Kidney epithelial cell (primary cell): ENCODE measurements at places on chromosomes 2 and 18. TPM values are rescaled to one million over a fixed set of nuclear protein-coding genes. Genes with fewer than 3 reads are reported as not detected.

GRCh38 chr2:44364604-44365003 lies 2.9 kb downstream of the CAMKMT start:
- no peak for DNase-seq

DNA sequence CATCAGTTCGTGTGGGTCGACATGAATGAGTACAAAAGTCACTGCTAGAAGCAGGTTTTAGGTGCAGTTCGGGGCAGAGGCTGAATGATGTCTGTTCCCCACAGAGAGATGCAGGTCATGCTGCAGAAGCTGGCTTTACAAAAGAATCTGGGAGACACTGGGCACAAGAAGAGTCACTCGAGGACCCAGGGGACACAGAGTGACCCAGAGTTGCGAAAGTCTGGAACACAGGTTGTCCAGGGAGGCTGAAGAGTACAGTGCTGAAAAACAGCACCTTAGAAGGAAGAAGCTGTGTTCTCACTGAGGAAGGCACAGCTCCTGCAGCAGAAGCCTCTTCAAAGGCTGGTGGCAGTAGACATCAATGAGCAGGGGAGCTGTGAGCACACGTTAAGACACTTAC lies 14.8 kb downstream of the CACNB4 start:
- no peak for DNase-seq

DNA sequence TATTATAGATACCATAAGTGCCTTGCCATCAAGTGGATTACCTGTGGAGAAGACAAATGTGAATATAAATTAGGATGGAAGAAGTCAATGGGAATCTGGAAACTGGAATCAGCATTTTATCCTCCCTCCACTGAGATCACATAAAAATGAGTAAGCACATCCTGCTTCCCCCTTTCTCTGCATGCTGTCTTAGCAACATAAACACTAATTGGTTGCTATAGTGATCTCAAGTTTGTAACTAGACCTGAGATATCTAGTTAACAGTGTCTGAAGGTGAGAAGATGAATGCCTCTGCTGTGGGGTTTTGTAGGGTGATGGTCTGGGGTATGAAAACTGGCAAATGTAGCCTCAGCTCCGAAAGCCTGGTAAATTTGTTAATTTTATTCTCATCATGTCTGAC lies 1357.5 kb upstream of the CELF4 start:
- peak; percentile 28 for DNase-seq

Gene COL4A3
- total RNA-seq: 0.96 and 2.3 TPM in 2 replicates

DNA sequence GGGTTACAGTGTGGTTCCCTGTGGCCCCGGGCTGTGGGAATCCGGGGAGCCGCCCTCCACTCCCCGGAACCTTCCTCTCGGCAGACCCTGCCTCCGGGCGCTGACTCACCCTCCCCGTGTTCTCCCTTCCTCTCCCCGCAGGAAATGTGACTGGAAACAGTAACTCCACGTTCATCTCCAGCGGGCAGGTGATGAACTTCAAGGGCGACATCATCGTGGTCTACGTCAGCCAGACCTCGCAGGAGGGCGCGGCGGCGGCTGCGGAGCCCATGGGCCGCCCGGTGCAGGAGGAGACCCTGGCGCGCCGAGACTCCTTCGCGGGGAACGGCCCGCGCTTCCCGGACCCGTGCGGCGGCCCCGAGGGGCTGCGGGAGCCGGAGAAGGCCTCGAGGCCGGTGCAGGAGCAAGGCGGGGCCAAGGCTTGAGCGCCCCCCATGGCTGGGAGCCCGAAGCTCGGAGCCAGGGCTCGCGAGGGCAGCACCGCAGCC lies 59.5 kb downstream of the TNFRSF11A start:
- no peak for DNase-seq

DNA sequence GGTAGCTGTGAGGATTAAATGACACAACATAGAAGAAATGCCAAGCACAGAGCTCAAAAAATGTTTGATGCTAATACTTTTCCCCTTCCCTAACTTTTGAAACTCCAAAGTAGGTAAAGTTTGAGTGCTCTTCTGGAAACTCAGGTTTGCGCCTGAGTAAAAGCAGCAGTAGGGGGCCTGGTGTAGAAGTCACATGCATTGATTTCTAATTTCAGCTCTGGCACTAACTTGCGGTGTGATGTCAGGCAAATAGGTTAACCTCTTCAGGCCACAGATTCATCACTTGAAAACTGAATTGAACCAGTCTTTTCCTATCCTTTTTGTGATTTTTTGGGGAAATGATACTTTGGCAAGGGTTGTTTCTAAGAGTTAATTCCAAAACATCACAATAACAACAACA lies 27.2 kb downstream of the LHCGR start:
- DNase-seq: no peak

DNA sequence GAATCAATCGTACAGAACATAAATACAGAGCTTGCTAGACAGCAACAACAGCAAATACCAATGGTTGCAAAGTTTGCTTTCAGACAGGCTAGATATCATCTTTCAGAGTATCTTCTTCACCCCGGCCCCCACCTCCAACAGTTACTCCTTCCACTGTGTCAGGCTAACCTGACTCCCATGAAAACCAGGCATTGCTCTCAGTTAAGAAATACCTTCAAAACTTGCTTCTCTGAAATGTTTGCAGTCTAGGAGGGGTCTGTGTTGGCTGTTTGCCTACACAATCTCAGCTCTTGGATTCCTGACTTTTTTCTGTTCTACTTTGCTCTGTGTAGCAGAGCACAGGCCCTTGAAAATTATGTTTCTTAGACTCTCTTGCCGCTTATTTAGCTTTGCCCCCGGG lies 599.5 kb upstream of the SYT4 start:
- DNase-seq: no peak
